Stimulated activated naive CD8-positive, alpha-beta T cell treated with anti-CD3 and anti-CD28 coated beads, Interleukin-15, amount 100 ng/mL, for 72 hours (primary cell): ENCODE measurements at places on chromosomes 12 and 14.

GRCh38 chr12:120181991-120182631 is 12.4 kb downstream of the GCN1 start:
- DNase-seq, result no peak

DNA sequence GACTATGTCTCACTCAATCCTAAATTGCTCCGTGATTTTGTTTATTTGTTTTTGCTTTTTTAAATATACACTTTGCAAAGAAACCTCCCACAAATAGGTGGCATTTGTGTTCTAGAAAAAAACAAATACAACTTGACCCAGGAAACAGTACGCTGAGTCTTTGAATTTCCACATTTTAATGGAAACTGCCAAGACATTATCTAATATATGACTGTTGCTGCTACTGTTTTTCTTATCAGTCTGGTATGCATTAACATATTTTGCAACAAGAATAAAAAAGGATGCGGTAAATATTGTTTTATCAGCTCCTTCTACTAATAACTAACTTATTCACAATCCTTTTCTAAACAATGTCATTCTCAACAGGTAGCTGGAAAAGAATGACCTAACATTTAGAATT is 187.4 kb downstream of the LRIG3 start:
- DNase-seq, result no peak

DNA sequence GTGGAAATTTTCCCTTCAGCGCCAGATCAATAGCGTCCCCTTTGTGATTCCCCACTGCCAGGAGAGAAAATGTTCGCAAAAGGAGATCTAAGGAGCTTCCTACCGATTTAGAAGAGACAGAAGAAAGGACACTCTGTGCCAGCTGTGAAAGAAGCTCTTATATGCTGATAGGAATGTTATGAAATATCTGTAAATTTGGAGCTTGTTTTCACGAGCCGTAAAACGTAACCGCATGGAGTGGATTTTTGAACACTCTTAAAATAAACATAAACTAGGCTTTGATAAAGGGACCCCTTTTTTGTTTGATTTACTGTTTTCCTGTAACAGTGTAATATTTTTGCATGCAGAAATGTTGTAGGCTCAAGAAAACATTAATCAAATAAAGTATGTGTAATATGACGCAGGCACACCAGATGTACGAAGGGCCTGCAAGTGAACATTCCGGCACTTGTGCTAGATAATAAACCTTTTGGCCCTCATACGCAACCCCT is 346.8 kb downstream of the ETNK1 start:
- DNase-seq, result no peak

GRCh38 chr12:24731596-24731995 is 217.3 kb downstream of the BCAT1 start:
- DNase-seq, result no peak

DNA sequence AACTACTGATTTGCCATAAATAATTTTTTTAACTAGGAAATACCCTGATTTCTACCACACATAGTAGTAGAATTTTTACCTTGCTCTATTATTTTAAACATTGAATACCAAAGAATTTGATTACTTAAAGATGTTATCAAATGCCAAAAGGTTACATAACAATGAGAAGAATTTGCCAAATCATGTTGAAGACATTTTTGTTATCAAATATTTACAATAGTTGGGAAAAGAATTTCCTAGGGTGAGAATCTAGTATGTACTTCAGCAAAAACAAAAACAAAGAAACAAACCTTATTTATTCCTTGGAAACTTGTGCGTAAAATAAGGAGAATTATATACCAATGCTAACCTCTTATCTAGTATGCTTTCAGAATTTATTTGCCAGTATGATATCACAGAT is 107.2 kb downstream of the SCAF11 start:
- DNase-seq, result no peak

DNA sequence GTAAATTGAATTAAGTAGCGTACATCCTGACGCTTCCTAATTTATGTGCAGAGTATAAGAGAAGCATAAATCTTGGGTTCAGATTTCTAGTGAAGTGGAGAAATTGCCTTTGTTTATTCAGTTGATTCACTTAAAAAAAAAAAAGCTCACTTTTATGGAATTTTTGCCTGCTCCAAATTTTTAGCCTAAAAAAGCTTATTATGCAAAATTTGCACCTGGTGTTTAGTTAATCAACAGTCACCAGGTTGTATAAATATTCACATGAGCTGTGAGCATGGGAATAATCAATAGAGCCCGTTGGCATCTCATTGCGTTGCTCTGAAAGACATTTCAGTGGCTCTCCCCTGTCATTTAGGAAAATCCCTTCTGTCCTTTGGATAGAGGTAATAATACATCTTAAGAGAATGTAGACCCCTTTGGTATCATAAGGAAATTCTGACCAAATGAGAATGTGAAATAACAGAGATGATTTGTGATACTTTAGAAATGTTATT is 132.4 kb downstream of the SRGAP1 start:
- DNase-seq, result no peak

DNA sequence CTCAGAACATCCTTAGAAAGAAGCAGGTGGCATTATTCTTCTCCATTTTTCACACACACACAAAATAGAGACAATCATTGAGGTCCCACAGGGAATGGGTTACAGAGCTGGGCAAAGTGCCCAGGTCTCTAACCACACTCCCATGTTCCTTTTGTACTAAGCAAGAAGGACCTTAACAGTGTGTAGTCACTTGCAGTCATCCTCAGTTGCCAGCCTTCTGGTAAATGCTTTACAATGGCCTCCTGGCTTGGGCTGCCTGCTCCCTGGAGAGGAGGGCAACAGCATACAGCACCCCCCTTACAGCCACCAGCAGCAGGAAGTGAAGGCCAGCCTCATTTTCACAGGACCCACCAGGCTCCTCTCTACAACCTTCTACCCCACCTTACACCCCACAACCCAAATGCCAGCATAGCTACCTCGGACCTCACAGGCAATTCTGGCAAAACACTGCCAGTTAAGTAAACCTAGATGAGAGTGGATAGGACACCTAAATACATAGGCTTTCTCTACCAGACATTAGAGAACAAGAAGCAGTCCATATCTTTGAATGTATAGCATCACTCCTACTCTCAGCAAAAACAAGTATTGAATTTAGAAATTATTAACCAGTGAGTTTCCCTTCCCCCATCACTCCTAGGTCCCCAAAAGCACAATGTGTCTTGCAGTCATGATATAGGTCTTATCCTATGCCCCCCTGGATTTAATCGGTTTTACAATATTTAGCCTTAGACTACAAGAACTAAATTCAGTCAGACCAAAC is 88.1 kb downstream of the PPP2R5E start:
- no peak for DNase-seq

- DNase-seq, result no peak
These were observed 47.9 kb downstream of the GTF2A1 start for GRCh38 chr14:81172881-81173280.

DNA sequence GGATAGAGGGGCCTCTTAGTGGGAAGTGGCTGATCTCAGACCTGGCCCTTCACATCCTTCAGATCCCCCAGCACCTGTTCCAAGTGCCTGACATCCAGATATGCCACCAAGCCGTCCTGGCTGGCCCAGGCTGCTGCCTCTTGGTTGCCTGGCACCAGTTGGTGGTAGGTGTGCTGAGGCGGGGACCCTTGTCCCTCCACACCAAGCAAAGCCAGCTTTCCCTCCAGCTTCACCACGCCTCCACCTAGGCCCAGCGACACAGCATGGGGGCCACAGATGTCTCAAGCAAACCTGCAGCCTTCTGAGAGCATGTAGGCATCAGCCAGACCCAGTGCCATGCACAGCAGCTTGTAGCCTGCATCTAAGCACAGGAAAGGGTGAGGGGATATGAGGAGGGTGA is 3.5 kb upstream of the CD63 start:
- DNase-seq, result no peak

DNA sequence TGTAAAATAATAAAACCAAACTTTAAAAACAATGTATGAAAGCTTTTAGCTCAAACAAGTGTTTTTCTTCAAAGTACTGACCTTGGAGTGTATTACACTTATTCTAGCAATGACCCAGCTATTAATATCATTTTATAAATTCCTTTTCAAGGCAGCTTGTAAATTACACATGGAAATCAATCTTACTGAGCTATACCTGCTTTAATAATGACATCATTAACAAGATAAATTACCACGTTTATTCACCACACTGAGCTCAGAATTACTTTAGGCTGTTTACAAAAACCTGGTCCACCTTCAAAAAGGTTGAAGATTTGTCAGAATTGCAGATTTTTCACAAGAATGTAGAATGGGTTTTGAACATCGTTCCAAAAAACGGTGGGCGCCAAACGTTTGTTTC is 91.7 kb upstream of the RFLNA start:
- no peak for DNase-seq

- DNase-seq, result no peak
These were observed 1354.8 kb downstream of the LRFN5 start for GRCh38 chr14:42961509-42961908.

DNA sequence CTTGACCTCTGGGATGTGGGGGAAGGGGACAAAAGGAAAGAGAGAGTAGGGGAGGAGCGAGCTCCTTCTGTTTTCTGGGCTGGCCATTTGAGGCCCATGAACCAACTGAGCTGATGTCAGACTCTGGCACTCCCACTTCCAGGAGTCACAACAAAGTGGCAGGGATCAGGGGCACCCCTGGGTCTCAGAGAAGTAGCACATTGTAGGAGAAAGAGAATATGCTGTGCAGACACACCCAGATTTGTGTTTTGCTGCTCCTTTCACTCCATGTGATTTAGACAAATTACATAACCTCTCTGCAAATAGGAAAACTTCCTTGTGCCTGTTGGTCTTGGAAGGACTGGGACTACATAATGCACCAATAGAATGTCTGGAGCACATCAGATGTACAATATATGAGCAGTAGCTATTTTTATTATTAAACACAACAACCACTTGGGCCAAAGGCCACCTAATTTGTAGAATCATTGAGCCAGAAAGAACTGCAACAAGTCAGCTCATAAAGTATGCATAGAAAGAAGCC is 265.5 kb downstream of the ZFP36L1 start:
- no peak for DNase-seq

- DNase-seq, result no peak
These were observed 2.6 kb downstream of the TAS2R14 start for GRCh38 chr12:10936506-10936905.

DNA sequence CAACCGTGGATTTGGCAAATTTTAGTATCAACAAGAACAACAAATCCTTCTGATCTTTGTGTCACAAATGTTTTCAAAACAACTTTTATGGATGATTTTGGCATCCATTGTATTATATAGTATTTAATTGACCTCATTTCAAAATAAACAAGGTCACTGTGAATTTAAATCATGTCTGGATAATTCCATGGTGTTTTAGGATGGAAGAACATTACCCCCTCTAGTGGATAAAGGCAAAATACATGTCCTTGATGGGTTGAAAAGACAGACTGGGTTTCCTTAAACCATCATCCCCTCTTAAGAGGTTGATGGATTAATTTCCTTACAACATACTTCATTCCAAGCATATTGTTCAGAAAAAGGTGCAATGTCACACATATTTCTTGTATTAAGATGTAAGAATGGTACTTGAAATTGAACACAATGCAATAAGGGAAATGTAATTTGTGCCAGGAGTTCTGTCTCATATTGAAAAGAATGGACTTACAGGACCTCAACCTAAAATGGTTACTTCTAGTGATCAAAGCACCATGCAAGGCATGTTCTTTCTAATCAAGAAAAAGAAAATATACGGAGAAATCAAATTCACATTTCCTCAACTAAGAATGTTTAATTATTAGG is 352.0 kb downstream of the BCAT1 start:
- DNase-seq, result no peak

GRCh38 chr12:40207551-40207950 is 17.2 kb upstream of the LRRK2 start:
- no peak for DNase-seq

DNA sequence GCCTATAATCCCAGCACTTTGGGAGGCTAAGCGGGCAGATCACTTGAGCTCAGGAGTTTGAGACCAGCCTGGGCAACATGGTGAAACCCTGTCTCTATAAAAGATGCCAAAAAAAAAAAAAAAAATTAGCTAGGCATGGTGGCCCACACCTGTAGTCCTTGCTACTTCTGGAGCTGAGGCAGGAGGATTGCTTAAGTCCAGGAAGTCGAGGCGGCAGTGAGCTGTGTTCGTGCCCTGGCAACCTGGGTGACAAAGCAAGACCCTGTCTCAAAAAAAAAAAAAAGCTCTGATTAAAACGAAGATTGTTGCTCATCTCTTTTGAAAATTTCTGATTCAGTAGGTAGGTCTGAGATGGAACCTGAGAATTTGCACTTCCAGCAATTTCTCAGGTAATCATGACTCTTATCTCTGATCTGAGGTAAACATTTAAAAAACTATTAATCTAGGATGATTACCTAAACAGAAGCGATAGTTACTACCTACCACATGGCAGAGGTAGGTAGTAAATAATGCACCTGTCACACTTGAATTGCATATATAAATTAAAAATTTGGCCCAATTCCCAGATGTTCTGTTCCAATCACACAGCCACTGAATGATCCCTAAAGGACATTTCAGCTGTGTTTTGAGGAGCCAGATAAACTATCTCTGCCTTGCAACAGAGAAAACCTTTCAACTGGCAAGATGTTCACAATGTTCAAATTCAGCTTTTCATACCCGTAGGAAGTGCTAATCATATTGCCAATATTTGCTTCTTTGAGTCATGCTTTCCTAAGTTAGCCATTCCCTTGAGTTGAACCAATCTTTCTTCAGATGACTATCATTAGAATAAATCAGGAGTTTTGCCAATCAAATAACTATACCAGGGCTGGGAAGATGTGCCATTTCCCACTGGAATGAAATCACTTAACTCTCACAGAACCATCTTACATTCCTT is 4.2 kb upstream of the TEP1 start:
- no peak for DNase-seq

- no peak for DNase-seq
These were observed 7.7 kb downstream of the TNFAIP2 start for GRCh38 chr14:103130965-103131364.

DNA sequence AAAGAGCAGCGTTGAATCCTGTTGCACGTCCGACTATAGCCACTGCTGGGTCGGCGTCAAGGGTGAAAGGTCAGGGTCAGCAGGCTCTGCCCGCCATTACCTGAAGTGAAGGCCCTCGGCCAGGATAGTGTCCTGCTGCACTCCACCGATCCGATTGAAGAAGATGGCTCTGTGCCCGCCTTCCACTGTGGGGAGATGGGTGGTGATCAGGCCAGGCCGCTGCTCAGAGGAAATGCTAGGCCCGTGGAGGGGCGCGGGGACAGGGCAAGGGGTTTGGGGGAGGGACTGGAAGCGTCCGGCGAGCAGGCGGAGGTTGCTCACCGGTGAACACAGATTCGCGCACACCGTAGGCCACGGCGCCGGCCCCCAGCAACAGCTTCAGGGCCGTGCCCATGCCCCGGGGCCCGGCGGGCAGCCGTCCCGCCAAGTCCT is 352 bp downstream of the PHB2 start:
- DNase-seq, result no peak

GRCh38 chr12:109296431-109296830 is 12.7 kb downstream of the FOXN4 start:
- no peak for DNase-seq

DNA sequence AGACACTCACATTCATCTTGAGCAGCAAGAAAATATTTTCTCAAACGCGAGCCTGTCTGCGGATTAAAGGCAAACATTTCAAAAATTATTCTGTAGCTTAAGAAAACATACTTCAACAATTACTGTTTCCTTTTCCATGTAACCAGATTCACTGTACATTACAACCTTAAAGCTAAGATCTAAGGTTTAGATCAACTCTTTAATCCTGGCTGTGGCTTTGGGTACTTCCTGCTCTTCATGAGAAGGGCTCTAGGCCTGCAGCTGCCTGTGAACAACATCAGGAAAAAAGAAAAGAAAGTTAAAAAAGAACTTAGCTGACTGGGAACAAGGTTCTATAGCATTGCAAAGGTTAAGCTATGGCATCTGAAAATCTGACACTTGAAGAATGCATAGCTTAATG is 21.4 kb upstream of the PIWIL1 start:
- no peak for DNase-seq

- DNase-seq, result no peak
These were observed 30.5 kb upstream of the MON2 start for GRCh38 chr12:62436164-62436503.
